ENCODE measurements at places on chromosomes 1 and 21.
A peak's percentile ranks its signal among the peaks of the same experiment; 100 is the strongest.

GRCh38 chr1:145982010-145982723 lies 14.2 kb downstream of the TXNIP start:
- DNase-seq = no peak

DNA sequence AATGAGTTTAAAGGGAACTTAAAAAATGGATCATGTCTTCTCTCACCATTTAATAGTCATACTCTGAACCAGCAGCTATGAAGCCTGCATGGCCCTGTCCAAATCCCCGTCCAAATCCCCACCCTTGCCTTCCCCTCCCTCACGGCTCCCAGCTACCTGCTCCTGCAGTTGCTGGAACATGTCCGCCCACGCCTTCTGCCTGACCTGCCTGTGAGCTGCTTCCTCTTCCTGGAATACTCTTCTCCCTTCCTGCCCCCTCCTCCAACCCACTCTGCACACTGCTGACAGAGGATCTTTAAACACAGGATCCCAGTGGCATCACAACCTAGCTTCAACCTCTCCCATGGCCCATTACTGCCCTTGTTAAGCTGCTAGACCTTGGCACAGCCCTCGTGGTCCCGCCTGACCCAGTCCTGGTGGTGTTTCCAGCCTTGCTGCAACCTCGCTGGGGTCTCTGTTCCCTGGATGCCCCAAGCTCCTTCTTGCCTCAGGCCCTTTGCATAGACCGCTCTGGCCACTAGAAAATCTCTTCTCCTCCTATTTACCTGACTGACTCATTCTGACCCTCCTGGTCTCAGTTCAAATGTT lies 118.3 kb downstream of the PTPRU start:
- no peak for DNase-seq

- DNase-seq = no peak
Measured at GRCh38 chr21:14672466-14672865, 126.4 kb upstream of the SAMSN1 start.

- peak; percentile 20 for DNase-seq
Measured at GRCh38 chr1:194117582-194117981, 931.2 kb upstream of the B3GALT2 start.

- no peak for DNase-seq
Measured at GRCh38 chr21:46168659-46169386, 13.4 kb upstream of the FTCD start.

DNA sequence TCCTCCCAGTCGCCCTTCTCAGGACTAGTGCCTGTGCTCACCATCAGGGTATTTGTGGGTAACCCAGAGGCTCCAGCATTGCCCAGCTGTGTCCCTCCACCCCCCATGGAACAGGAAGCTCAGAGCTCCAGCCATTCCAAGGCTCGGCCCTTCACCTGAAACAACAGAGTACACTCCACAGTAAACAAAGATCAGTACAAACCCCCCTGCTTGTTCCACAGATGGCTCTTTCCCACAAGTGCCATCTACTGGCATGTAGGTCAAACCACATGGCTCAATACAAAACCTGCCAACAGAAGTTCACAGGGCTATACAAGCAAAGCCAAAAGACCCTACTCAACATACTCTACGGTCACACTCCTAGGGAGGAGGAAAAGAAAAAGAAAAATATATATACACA lies 258.7 kb downstream of the AGBL4 start:
- no peak for DNase-seq

- DNase-seq = peak; percentile 71
Measured at GRCh38 chr1:156726549-156727226, 1.6 kb upstream of the METTL25B start.

GRCh38 chr21:45995686-45996179 lies 14.2 kb downstream of the COL6A1 start:
- no peak for DNase-seq

DNA sequence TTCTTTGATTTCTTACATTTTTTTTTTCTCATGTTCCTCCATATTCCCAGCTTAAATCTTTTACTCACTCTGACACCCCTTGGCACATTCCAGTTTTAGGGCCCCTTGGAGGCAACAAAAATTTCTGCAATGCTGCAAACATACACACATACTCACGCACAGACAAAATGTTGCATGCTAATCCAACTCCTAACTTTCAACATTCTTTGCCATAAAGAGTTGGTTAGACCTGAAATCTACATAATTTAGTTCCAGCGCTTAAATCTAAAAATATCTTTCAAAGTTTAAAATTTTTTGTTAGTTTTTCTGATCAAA lies 103.9 kb downstream of the PTPN14 start:
- DNase-seq = no peak

DNA sequence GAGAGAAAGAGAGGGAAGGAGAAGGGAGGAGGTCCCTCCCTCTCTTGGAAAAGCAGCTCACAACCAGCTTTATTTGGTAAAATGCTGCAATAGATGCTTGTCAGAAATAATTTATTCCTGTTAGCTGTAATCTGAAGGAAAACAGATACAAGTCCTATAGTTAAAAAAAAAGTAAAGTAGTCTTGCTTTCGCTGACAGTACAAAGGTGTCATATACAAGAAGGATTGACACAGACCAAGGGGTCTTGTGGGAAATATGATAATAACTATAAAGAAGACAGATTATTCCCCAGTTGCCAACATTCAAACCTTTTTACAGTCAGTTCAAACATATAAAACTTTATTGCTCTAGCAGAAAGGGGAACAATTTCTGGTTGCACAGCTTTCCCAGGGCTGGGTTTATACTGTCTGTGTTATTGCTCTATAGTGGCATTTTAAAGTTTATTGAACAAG lies 145.0 kb downstream of the PBX1 start:
- DNase-seq = no peak

DNA sequence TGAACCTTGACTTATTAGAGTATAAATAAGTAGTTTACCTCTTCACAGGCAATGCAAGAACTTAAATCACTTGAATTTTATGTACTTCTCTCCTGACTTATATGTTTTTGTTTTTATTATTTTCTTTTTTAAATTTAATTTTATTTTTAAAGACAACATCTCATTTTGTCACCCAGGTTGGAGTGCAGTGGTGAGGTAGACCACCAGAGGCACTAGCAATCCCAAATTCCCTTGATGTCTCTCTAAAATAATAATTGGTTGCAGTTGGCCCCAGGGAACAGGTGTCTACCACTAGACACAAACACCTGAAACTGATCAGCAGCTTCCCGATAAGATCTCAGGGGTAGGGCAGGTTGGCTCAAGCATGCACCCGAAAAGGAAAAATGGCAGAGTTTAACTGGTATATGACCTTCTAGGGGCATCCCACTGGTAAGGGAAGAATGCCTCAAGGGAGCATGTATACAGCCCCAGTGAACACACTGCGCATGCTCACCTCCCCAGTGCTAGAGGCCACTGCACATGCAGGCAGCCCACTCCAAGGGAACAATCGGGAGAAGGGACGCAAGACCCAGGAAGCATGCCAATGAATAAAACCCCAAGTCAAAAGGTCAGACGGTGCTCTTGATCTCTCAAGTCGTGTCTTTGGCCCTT lies 14.6 kb downstream of the EXOC8 start:
- DNase-seq = no peak

DNA sequence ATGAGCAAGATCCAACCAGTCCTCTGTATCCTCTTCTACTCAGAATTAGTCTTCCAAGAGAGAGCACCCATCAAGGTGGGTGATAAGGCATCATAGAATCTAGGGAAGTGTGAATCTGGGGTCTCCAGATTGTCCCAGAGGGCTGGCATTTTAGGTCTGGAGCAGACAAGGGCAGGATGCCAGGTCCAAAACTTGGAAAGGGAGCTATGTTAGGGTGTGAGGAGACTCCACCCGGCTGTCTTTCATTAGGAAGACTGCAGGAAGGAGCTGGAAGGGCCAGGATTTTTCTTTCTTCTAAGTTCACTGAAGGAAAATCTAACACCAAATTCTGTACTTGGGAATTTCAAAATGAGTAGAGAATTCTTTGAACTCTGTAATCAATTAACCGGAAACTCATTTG lies 86.1 kb upstream of the BMP8A start:
- DNase-seq = no peak

- DNase-seq = no peak
Measured at GRCh38 chr1:18009478-18009961, 98.1 kb upstream of the IGSF21 start.

- DNase-seq = no peak
Measured at GRCh38 chr1:10599194-10599861, 124.6 kb downstream of the PEX14 start.

DNA sequence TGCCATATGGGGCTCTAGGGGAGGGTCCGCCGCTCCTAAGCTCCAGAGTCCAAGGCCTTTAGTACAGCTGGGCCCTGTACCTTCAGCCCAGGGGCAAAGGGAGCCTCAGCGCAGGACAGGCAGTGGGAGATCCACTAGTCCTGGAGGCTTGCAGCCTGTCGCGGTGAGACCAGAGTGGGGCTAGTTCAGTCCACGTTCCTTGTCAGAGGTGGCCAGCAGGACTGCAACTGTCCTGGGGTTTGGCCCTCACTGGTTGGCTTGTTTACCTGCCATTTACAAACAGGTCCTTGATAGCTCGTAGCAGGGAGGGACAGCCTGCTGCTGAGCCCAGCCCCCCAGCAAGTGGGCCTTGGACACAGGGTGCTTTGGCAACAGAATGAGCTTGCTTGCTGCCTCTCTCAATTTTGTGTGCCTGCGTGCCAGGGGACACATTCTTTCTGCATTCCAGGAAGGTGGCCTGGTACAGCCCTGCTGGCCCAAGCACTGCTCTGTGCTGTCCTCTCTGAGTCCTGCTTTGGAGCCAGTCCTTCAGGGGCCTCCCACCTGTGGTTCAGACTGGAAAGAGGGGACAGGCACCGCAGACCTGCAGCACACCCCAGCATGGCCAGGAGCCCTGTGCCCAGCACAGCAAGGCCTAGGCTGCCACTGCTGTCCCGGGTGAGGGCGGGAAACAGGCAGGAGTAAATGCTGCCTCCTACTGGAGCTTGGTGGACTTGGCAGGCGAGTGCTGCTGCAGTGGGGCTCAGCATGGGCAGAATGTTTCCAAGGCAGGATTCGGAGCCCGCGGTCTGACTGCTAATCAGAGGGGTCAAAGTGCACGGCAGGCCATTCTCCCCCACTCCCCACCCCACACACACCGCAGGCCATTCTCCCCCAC lies 15.2 kb downstream of the H6PD start:
- peak; percentile 70 for DNase-seq

GRCh38 chr1:242016479-242016878 lies 17.6 kb upstream of the MAP1LC3C start:
- no peak for DNase-seq

GRCh38 chr1:241776911-241777310 lies 71.1 kb upstream of the EXO1 start:
- no peak for DNase-seq

GRCh38 chr1:94284476-94284875 lies 47.1 kb upstream of the ARHGAP29 start:
- DNase-seq = no peak

DNA sequence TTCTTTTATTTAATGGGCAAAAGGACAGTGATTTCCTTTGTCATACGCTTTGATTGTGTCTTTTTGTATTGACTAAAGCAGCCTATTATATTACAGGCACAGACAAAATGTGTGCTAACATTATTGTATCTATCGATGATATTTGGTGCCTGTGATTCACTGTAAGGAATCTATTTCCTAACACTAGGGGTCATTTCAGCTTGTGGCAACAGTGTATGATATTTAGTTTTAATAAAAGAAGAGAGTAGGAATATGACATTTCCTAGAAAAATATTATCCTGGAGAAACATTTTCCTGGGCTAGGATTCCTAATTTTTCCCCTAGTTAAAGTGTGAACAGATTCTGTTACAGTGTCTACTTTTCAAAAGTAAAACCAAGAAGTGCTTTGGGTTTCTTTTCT lies 42.8 kb downstream of the TYW3 start:
- DNase-seq = no peak

- DNase-seq = no peak
Measured at GRCh38 chr21:38494703-38495102, 3.6 kb downstream of the ERG start.

DNA sequence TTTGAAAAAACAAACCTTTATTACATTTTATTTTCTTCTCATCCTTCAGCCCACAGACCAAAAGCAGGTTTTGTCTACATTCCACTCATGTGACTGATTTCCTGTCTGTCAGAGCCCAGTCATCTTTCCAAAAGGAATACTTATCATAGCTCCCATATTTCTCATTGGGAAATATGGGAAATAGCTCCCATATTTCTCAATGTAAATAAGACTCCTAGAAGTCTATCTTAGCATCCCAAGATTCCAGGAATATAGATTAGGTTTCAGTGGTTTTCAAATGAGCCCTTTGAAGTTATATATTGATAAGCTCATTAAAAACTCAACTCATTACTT lies 19.1 kb upstream of the NRDC start:
- no peak for DNase-seq

- DNase-seq = peak; percentile 65
Measured at GRCh38 chr1:18217398-18218043, 109.9 kb downstream of the IGSF21 start.

DNA sequence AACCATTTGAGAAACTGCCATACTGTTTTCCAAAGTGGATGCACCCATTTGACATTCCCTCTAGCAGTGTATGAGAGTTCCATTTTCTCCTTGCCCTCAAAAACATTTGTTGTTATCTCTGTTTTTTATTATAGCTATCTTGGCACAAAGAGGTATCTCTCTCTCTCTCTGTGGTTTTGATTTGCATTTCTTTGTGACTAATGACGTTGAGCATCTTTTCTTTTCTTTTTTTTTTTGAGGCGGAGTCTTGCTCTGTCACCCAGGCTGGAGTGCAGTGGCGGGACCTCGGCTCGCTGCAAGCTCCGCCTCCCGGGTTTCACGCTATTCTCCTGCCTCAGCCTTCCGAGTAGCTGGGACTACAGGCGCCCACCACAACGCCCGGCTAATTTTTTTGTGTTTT lies 17.4 kb upstream of the ZMYM6 start:
- DNase-seq = no peak

DNA sequence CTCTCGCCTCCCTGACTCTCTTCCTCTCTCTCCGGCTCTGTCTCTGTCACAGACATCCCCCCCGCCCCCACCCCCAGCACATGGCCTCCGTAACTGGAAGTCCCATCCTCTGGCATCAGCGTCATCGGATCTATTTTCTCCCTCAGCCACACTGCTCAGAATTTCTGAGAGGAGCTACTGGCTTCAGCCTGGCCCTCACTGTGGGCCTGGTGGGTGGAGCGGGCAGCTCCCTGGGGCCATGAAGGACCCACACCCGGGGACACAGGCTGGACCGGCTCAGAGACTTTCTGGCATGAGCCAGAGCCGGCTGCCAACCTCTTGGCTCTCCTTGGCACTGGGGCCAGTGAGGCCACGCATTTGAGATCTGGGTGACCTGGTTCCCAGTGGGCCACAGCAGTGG lies 61.2 kb upstream of the CASZ1 start:
- no peak for DNase-seq

GRCh38 chr1:72394457-72394856 lies 112.1 kb upstream of the NEGR1 start:
- DNase-seq = no peak

GRCh38 chr1:244709476-244710368 lies 56.8 kb downstream of the DESI2 start:
- no peak for DNase-seq

DNA sequence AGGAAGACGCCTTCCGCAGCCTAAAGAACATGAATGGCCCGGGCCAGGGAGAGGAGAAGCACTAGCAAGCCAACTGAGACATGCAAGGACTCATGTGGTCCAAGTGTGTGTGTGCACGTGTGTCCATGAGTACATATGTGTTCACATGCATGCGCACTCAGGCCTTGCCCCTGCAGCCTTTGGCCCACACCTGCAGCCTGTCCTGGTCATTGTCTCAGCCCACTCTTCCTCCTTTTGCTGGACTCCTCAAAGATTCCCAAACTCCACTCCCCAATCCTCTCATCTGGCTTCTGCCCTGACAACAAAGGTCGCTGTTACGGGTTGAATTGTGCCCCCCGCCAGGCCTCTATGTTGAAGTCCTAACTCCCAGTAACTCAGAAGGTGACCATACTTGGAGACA lies 21.9 kb downstream of the CDCA8 start:
- no peak for DNase-seq

- DNase-seq = no peak
Measured at GRCh38 chr1:82690411-82690810, 889.7 kb downstream of the ADGRL2 start.
